GM23338 (cell line): ENCODE measurements at places on chromosomes 7 and 10.

DNA sequence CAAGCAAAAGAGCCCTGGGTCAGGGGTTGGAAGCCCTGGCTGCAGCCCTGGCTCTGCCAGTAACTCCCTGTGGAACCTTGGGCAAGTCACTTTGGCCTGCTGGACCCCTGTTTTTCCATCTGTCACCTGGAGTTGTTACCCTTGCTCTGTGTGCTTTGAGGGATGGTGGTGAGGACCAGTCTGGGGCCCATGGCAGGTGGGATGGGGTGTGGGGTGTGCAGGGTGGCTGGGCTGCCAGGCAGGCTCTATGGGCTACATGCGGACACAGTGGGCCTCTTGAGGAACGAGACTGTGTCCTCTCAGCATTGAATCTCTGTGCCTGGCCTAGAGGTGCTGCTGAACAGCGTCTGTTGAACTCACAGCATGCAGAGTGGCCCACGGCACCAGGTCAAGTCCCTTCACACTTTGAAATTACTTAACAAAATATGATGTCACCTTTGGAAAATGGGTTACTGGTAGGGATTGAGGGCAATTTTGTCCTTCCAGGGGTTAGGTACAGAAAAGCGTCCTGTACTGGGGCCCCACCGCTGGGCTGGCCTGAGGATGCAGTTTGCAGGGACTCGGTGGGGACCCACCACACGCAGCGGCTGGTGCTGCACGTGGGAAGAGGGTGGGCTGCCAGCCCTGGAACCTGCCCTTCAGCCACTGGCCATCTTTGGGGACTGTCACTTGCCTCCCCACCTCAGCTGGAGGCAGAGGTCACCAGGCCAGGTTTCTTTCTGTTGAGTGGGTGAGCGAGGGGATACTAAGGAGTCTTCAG lies 45.3 kb downstream of the PRF1 start:
- no peaks in the 10 kb centered on the region for H3K36me3 ChIP-seq
- no peak for DNase-seq
- H3K4me1 ChIP-seq, result peaks cover 8% of the 10 kb centered on the region; the same call in 1 of the 2 replicates
- no peak overlapping the region for H3K4me3 ChIP-seq

DNA sequence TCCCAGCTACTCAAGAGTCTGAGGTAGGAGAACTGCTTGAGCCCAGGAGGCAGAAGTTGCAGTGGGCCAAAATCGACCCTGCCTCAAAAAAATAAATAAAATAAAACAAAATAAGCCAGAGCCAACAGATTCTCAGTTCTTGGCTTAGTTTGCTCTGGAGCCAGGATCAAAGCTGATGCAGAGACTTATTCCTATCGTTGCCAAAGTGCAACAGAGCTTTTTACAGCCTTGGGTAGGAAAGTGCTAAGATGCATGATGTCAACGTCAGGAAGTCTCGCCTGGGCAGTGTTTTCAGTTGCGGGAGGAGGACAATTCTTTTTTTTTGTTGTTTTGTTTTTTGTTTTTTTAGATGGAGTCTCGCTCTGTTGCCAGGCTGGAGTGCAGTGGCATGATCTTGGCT lies 43.8 kb upstream of the CYTH3 start:
- no peak overlapping the region for H3K4me3 ChIP-seq
- H3K4me1 ChIP-seq, result peaks cover 9% of the 10 kb centered on the region; the same call in 1 of the 2 replicates
- H3K27me3 ChIP-seq, result no peaks in the 10 kb centered on the region
- no peaks in the 10 kb centered on the region for H3K36me3 ChIP-seq

- no peaks in the 10 kb centered on the region for H3K27me3 ChIP-seq
- DNase-seq, result no peak
- H3K27ac ChIP-seq, result no peak overlapping the region
- no peak overlapping the region for H3K4me3 ChIP-seq
- H3K36me3 ChIP-seq, result no peaks in the 10 kb centered on the region
Observed at GRCh38 chr7:85685901-85686300, 499.0 kb upstream of the SEMA3D start.

GRCh38 chr10:119283818-119284217 lies 76.4 kb downstream of the GRK5 start:
- H3K36me3 ChIP-seq, result no peaks in the 10 kb centered on the region
- no peaks in the 10 kb centered on the region for H3K27me3 ChIP-seq
- no peak overlapping the region for H3K4me3 ChIP-seq
- H3K27ac ChIP-seq, result no peak overlapping the region
- no peak for DNase-seq

- DNase-seq, result no peak
- no peak overlapping the region for H3K27ac ChIP-seq
- no peaks in the 10 kb centered on the region for H3K36me3 ChIP-seq
Observed at GRCh38 chr10:29245476-29245875, 43.4 kb upstream of the LYZL1 start.

DNA sequence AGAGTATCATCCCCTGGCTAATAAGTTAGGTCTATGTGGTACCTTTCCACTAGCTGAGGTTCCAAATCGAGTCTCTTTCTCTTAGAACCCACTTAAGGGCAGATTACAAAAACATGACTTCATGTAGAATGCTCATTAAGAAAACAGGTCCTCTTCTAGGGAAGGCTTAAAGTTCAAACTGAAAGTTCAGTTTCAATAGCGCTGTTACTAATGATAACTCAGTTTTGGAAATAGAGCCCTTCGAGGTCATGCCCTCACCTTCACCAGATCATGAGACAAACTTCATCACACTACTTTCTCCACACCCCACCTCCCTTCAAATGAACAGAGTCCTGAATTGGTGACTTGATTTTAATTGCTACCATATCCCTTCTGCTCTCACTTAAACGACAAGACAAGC lies 26.2 kb downstream of the HGF start:
- H3K27ac ChIP-seq, result no peak overlapping the region

- no peaks in the 10 kb centered on the region for H3K27me3 ChIP-seq
- H3K27ac ChIP-seq, result no peak overlapping the region
- H3K36me3 ChIP-seq, result peaks cover 40% of the 10 kb centered on the region
- H3K4me1 ChIP-seq, result no peaks in the 10 kb centered on the region
- H3K4me3 ChIP-seq, result no peak overlapping the region
- no peak for DNase-seq
Observed at GRCh38 chr10:130180416-130180815, 44.2 kb downstream of the GLRX3 start.

DNA sequence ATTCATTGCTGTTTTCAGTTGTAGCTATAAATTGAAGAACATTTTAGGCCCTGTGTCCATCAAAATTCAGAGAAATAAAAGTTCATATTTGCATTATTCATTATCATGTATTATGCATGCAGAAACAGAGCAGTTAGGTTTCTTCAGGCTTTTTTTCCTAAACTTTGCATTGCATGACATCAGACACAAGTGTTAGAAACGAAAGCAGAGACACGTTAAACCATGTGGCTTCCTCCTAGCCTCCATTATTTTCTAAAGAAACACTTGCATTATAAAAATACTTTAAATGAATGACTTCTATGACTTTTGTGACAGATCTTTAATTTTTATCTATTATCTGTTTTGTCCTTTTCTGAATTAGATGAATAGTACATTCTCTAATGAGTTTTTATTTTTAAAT lies 8.8 kb upstream of the EBLN1 start:
- no peak for DNase-seq
- no peaks in the 10 kb centered on the region for H3K36me3 ChIP-seq
- peaks cover 8% of the 10 kb centered on the region for H3K4me1 ChIP-seq
- H3K27ac ChIP-seq, result no peak overlapping the region

DNA sequence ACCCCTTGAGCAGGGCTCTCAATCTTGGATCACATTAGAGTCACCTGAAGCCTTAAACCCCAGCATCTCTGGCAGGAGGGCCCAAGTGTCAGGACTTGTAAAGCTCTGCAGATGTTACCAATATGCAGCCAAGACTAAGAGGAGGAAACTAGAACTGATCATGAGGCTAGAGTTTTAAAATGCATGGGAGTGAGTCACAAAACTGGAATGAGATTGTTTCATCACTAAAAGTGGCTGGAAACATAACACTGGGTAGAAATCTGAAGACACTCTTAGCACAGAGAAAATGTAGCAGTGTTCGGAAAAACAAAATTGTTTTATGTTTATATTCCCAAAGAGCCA lies 63.3 kb upstream of the GHITM start:
- no peak overlapping the region for H3K4me3 ChIP-seq
- H3K4me1 ChIP-seq, result peaks cover 7% of the 10 kb centered on the region; the same call in 1 of the 2 replicates
- no peaks in the 10 kb centered on the region for H3K27me3 ChIP-seq
- H3K27ac ChIP-seq, result no peak overlapping the region
- H3K36me3 ChIP-seq, result no peaks in the 10 kb centered on the region
- no peak for DNase-seq

- DNase-seq, result peak; percentile 87
- no peaks in the 10 kb centered on the region for H3K36me3 ChIP-seq
- H3K27me3 ChIP-seq, result peaks cover 22% of the 10 kb centered on the region
- no peak overlapping the region for H3K27ac ChIP-seq
- peaks cover 3% of the 10 kb centered on the region for H3K4me1 ChIP-seq
Observed at GRCh38 chr7:128904381-128905197, 5.9 kb downstream of the KCP start.

DNA sequence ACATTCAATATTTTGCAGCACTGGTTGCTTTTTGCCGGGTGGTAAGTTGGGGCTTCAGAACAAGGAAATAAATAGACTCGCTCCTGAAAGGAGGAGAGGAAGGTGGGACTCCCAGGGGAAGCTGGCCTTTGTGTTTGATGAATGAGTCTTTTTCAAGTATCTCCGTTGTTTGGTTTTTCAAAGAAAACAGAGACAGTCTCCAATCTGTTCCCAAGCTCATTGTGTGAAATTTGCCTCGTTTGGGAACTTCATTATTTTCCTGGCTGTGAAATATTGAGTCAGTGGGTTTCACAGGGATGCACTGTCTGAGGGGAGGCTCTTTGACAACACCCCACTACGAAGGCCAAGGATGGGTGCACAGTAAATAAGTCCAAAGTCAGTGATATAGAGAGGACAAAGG lies 38.7 kb upstream of the KIAA1217 start:
- H3K4me1 ChIP-seq, result no peaks in the 10 kb centered on the region
- H3K27me3 ChIP-seq, result no peaks in the 10 kb centered on the region
- no peak for DNase-seq
- no peak overlapping the region for H3K4me3 ChIP-seq

- DNase-seq, result no peak
- no peaks in the 10 kb centered on the region for H3K27me3 ChIP-seq
- peaks cover 4% of the 10 kb centered on the region; the same call in 1 of the 2 replicates for H3K4me1 ChIP-seq
- no peak overlapping the region for H3K27ac ChIP-seq
Observed at GRCh38 chr10:69662173-69662877, 32.3 kb downstream of the FAM241B start.

DNA sequence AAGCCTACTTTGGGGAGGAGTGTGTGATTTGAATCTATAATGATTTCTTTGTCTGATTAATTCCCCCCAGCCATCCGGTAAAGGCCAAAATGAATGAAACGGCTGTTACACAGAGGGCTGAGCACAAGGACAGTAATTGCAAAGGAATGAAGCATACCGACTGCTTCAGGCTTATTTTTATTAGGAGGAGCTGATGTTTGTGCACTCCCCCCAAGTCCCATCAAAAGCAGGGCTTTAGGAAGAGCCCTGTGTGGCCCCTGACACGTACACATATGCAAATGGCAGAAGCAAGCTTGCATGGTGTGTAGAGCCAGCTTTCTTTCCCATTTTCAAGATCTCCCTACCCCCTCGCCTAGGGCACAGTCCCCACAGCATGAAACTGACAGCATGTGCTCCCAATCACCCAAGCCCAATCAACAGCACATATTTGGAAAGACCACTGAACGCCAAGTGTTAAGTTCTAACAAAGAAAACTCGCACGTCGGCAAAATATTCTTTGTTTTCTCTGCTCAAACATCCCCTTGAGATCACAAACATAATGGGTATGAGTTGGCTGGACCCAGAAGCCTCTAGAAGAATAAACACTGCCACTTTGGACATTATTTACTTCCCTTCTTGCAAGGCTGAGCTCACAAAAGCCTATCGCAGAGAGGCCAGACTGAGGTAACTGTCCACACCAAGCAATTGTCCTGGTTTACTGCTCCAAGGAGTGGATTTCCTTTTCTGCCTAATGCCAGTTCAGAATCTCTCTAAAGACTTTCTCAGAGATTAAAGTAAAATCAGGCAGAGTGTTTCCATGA lies 143.0 kb downstream of the CUBN start:
- no peak overlapping the region for H3K4me3 ChIP-seq
- H3K27me3 ChIP-seq, result no peaks in the 10 kb centered on the region
- DNase-seq, result no peak
- no peaks in the 10 kb centered on the region for H3K36me3 ChIP-seq
- no peak overlapping the region for H3K27ac ChIP-seq
- H3K4me1 ChIP-seq, result peaks cover 12% of the 10 kb centered on the region

GRCh38 chr7:74002474-74003017 lies 25.4 kb upstream of the ELN start:
- no peaks in the 10 kb centered on the region for H3K4me1 ChIP-seq
- no peaks in the 10 kb centered on the region for H3K36me3 ChIP-seq
- H3K27me3 ChIP-seq, result no peaks in the 10 kb centered on the region
- no peak overlapping the region for H3K4me3 ChIP-seq
- no peak overlapping the region for H3K27ac ChIP-seq

DNA sequence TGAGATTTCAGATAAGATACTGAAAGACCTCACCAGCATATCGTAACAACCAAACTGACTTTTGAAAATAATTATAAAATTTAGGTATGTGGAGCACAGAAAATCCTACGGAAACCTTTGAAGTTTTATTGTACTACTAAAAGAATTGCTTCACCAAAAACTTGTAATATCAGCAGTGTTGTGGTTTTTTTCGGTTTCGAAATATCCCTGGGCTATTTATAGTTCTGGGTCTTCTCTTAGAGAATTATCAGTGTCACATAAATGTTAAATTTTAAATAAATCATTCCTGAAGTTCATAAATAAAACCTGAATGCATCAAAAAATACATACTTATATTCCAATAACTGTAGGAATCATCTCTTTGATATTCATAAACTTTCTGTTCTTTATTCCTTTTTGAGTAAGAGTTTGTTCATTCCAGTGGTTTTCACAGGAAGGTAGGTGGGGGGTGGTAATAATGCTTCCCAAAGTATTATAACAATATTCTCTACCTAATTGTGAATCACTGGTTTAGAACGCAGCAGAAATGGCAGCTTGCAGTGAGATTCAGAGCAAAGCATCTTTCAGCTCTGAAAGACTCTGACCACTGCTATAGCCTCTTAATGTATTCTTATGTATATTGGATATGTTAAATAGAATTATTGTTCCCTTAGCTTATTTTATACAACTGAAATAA lies 60.2 kb downstream of the ZNF277 start:
- peaks cover 54% of the 10 kb centered on the region for H3K4me1 ChIP-seq
- H3K27me3 ChIP-seq, result no peaks in the 10 kb centered on the region
- H3K27ac ChIP-seq, result no peak overlapping the region
- H3K36me3 ChIP-seq, result no peaks in the 10 kb centered on the region
- no peak for DNase-seq

DNA sequence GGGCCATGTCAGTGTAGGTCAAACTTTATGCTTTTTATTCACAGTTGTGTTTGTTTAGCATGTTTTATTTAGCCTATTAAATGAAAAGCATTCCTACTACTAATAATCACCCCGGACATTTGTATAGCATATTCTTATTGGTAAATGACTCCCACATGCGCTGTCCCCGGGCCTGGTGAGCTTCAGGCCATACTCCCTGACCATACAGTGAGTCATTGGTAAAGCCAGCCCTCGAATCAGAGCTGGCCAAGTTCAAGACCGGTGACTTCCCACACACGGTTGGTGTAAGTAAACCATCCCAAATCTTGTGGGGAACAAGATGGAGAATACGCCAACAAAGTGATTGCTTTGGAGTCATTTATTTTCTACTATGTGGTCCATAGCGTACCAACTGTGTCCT lies 238.7 kb upstream of the TCF7L2 start:
- H3K4me1 ChIP-seq, result peaks cover 37% of the 10 kb centered on the region
- no peaks in the 10 kb centered on the region for H3K36me3 ChIP-seq
- no peak overlapping the region for H3K27ac ChIP-seq
- no peak for DNase-seq
- H3K4me3 ChIP-seq, result no peak overlapping the region
- no peaks in the 10 kb centered on the region for H3K27me3 ChIP-seq
